Activated CD8-positive, alpha-beta memory T cell treated with anti-CD3 and anti-CD28 coated beads for 1 hour (primary cell): ENCODE measurements at places on chromosomes 11 and 22.
A peak's percentile ranks its signal among the peaks of the same experiment; 100 is the strongest.

GRCh38 chr11:118607401-118608359, at the start of gene PHLDB1:
Gene PHLDB1, plus strand, starts transcription at chr11:118607615. Its CDS starts 6,222 bp downstream, at chr11:118613837.
- DNase-seq: no peak

DNA sequence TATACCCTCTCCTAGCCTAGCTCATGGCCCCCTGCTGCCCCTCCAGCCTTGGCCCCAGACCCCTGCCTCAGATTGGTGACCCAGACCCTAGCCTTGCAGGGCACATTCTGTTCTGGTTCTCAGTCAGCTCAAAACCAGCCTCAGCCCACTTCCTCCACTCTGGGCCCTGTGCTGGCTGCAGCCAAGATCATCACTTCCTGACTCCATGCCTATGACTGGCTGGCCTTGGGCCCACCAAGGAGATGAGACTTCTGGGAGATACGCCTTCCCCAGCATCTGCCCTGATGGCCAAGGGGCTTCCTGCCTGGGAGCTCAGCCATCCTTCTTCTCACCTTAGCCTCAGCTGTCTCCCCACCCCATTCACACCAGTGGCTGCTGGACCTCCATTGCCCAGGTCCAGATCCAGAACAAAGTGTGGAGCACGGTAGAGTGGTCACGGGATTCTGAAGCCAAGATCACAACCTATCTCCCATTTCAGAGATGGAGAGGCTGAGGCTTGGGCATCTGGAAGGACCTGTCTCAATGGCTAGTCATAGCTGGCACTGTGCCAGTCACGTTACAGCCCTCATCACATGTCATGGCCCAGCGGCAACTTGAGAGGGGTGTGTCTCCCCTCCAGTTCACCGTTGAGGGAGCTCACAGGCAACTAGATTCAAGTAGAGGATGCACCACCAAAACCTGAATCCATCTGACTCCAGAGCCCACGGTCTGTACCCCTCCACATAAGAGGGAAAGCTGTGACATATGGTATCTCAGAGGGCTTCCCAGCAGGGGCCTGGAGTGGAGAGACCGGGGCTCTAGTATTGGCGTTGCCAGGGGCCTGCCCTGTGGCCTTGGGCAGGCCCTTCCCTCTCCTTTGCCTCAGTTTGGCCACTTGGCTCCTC, 43.0 kb upstream of the KLHL35 start:
- no peak for DNase-seq

- DNase-seq: no peak
These were observed 52.8 kb downstream of the MN1 start for GRCh38 chr22:27748751-27749191.

DNA sequence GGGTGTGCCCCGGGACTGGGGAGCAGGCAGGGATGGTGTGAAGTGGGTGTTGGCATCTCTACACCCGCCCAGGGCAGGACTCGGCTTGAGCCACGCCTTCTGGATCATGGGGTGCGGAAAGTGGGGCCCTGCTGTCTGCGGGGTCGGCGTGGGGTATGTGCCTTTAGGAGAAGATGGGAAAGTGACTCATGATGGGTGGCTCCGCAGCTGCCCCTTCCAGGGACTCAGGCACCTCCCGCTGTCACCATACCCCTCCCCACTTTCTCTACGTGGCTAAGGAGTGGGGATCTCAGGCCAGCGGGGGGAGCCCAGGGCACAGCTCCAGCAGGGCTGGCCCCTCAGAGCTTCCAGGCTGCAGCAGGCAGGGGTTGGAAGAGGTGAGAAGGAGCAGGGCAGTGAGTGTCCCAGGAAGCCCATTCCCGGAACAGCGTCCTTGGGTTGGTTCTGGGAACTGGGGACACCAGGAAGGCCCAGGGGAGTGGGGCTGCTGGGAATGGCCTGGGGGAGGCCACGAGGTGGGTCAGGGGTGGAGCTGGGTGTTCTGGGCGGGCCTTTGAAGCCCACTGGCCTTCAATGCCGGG, 102.9 kb upstream of the FGF3 start:
- no peak for DNase-seq

- no peak for DNase-seq
These were observed 12.6 kb downstream of the SYTL2 start for GRCh38 chr11:85798361-85798760.

GRCh38 chr11:58625826-58626460, 3.5 kb downstream of the CNTF start:
- no peak for DNase-seq

GRCh38 chr11:12287009-12287373, 90.4 kb upstream of the PARVA start:
- no peak for DNase-seq

DNA sequence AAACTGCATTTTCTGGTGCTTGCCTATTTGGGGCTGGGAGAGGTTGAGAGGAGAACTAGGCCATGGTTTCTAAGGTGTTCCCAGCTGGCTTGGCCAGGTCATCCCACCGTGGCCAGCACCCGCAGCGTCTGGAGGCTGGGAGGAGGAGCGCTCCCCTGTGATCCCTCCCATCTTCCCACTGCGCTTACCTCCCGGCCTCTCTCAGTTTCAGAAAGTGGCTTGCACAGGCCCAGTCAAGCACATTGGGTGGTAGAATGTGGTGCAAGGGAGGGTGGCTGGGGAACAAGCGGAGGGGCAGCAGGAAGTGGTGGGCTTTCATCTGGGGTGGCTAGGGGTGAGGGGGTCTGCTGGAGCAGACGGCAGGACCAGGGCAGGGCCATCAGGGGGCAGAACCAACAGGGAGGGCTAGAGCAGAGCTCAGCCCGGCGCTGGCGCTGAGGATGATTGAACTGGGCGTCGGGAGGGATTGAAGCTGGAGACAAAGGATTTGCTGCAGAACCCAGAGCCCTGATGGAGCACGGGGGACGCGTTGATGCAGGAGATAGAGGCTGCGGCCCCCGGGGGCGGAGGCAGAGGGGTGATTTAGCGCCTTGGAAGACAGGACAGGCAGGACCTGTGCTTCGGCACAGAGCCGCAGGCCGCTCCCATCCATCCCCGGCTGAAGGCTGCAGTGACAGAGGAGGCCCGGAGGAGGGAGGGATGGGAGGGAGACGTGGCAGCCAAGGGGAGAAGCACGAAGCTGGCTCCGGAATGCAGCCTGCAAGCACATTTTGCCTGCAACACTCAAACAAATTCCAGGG, 76.0 kb downstream of the TRIM29 start:
- no peak for DNase-seq

GRCh38 chr11:85751724-85752123, 59.2 kb downstream of the SYTL2 start:
- no peak for DNase-seq

DNA sequence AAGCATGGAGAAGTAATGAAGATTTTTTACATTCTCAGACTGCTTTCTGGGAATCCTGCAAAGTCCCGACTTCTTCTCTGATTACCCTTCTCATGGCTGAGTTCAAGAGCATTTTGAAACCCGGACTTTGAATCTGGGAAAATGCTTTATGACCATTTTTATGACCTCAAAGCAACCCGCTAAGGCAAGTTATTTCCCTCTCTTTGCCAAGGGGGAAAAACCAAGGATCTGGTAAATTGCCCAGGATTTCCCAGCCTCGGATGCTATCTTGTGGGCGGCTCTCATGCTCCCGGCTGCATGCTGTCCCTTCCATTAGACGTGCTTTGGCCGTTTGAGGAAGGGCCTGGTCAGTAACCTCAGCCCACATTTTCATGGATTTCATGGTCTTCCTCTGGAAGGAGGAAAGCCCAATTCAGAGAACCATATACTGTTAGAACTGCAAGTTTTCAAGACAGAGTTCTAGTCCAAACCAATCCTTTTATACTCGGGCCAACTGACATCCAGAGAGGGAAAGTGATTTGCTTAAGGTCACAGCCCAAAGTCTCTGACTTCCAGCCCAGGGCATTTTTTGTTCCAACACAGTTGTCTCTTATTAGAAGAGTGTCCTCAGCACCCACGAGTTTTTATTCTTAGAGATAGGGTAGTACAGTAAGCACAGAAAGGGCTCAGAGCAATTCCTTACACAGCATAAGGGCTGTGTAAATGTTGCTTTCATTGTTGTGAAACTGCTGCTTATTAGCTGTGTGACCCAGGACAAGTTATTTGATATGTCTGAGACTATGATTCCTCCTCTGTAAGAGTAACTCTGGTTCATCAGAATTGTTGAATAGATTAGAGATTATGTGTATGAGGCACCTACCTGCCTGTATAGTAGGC, 77.4 kb downstream of the NAV2 start:
- no peak for DNase-seq

GRCh38 chr11:56890584-56891305, 98.0 kb upstream of the OR5AK2 start:
- DNase-seq: no peak

DNA sequence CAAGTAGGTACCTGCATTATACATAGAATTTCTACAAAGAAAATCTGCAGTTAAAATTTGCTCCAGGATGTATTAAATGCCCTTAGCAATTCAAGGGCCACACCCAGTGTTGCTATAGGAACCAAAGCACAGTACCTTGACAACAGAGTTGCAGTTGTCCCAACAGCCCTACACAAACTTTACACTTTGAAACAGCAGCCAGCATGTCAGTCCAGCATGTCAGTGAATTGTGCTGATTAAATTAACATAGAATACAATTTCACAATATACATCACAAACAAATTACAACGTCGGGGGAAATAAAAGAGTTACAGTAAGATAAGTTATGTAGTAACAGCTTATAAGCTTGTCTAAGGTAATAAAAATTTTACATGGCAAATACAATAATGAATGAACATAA, 389.2 kb downstream of the SOX6 start:
- no peak for DNase-seq

- no peak for DNase-seq
These were observed 13.1 kb downstream of the C11orf96 start for GRCh38 chr11:43955381-43956118.

DNA sequence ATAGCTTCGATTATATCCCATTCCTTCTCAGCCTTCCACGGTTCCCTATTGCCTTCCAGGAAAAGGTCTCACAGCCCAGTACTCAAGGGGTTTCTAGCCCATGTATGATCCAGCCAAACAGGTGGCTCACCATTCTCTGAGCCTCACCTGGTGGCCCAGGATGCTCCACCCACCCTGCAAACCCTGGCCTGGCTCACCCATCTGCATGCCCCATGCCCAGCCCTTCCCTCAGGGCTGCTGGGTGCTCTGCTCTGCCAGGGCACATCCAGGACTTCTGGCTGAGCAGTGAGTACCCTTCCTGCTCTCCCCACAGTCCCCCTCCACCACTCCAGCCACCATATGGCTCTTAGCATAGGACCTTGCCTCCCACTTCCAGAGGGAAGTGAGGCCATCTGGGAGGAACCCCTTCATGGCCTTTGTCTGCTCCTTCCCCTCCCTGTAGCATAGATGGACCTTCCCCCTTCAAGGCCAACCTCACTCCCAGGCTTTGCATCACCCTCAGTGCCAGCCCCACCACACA, 5.8 kb upstream of the RCOR2 start:
- no peak for DNase-seq

DNA sequence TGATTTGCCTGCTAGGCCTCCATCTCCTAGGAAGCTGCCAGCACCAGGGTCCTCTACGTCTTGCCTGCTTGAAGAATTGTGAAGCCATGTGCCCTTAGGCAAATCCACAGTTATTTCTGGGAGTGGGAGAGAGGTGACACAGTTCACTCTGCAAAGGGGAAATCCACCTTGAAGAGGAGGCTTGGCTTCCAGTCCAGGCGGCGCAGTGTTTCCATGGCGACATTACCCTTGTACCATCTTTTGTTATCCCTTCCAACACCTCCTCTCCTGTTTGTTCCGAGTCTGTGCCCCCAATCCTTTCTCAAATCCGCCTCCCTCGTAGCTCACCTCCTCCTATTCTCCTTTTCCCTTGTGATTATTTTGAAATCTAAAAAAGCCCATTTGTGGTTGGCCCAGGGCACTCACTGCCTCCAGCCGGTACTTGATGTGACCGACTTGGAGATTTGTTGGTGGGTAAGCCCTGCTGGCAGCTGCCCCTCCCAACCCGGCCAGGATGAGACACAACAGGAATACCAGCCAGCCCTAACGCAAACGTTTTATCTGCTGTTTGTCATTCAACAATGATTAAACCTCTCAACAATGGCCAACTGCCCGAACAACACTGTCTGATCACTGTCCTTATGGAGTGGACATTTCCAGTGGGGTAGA, 18.4 kb downstream of the SYT13 start:
- DNase-seq: no peak

DNA sequence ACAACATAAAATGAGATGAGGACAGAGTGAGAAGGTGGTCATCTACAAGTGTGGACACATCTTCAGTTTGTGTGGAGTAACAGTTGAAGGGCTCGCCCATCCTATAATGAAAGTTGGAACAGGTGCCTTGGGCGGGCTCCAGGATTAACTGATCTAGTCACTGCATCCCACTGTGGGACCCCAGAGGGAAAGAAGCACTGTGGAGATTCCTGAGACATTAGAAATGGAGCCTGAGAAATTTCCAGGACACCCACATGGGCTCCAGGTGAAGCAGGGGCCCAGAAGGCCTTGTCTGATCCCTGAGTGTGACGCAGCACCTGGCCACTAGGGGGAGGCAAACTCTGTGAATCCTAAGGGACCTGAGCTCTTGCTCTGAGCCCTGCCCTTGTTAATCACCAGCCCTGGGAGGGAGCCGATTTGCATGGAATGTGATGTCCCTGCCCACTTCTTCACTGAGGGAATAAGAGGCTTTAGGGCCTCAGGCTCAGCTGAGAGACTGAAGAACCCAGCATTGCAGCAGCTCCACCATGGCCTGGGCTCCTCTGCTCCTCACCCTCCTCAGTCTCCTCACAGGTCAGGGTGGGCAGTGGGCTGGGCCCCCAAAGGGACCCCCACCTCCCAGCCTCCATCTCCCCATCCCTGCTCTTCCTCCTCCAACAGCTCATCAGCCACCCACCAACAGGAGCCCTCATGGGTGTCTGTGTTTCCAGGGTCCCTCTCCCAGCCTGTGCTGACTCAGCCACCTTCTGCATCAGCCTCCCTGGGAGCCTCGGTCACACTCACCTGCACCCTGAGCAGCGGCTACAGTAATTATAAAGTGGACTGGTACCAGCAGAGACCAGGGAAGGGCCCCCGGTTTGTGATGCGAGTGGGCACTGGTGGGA, 98.4 kb downstream of the VPREB1 start:
- peak; percentile 60 for DNase-seq

- no peak for DNase-seq
These were observed 9.1 kb upstream of the TUBA8 start for GRCh38 chr22:18101536-18101935.

- no peak for DNase-seq
These were observed 17.3 kb downstream of the RPL27A start for GRCh38 chr11:8699903-8700302.

GRCh38 chr11:125202362-125202880, 37.9 kb downstream of the PKNOX2 start:
- DNase-seq: no peak

DNA sequence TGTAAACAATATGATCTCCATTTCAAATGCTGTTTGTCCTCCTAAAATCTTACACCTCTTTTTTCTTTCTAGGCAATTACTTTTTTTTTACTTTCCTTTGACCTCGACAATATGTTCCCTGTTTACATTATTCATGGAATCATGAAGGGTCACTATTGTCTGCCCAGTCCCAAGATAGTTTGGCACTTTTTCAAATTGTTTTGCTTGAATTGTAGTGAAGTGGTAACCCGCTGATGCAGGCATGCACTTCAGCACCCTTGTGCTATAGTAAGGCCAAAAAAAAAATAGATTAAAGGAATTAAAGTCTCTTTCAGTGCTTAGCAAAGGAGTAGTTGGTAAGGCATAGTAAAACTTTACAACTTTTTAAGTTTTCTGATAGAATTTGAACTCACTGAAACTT, 90.9 kb downstream of the PAX6 start:
- no peak for DNase-seq

- DNase-seq: no peak
These were observed 205.8 kb downstream of the CADM1 start for GRCh38 chr11:115298300-115299012.

GRCh38 chr22:17199003-17199731, 20.1 kb downstream of the ADA2 start:
- DNase-seq: no peak

GRCh38 chr11:101128571-101129202, 926 bp downstream of the PGR start:
- DNase-seq: no peak
